ENCODE measurements at places on chromosomes 1 and 21.

DNA sequence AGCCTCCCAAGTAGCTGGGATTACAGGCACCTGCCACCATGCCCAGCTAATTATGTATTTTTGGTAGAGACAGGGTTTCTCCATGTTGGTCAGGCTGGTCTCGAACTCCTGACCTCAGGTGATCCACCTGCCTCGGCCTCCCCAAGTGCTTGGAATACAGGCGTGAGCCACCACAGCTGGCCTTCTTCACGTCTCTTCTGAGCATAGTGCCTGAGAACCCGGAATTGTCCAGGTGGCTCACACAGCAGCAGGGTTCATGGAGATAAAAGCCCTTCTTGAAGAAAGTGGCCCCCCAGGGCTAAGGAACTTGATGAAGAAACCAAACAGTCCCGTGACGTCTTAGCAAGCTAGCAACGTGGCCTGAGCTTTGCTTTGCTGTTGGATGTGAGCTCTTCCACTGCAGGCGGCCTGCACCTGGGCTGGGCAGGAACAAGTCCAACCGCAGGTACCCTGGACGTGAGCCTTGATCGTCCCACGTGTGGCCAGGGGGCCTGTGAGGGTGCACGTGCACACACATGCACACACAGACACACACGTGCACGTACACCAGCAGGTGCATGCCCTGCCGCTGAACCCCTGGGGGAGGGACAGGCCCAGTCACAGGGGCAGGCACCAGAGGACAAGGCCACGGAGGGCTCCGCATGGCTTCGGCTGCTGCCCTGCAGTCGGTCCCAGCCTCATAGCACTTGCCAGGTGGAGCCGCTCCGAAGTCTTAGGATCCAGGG is 23.4 kb upstream of the TRAPPC10 start:
- DNase-seq: no peak

- DNase-seq: no peak
Observed at GRCh38 chr1:230375147-230375546, 51.0 kb downstream of the PGBD5 start.

DNA sequence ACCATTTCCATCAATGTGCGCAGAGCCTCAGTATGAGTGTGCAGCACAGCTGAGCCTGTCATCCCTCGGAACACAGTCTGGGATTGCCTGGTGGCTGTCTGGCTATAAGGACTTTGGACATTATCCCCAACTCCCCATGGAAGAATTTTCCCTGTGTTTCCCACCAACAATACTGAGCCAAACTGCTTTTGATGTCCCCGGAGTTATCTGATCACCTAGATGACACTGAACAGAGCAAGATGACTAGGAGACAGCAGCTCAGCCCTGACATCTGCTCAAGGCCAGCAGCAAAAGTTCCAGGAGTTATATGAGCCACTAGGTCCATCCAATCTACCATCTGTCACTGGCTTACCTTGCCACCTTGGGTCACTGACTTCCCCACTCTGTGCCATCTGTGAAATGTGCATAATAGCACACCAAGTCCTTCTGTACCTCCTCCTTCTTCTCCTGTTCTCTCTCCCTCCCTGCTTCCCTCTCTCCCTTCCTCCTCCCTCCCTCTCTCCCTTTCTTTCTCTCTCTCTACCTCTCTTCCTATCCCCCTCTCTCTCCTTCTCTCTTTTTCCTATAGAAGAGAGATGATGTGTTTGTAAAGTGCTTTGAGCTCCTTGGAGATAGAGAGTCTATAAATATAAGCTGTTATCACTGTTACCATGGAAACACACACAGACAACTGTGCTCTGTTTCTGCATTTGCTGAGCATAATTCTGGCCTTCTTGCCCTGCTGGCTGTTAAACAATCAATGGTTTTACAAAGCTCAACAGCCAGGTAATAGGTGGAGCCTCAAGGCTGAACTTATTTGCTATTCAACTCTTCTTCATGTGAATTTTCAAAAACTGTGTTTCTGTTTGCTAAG is 19.7 kb upstream of the ATP1B1 start:
- DNase-seq: no peak

GRCh38 chr1:37092937-37093336 is 58.6 kb upstream of the GRIK3 start:
- no peak for DNase-seq

GRCh38 chr1:57724535-57724934 is 300.7 kb upstream of the DAB1 start:
- DNase-seq: no peak

DNA sequence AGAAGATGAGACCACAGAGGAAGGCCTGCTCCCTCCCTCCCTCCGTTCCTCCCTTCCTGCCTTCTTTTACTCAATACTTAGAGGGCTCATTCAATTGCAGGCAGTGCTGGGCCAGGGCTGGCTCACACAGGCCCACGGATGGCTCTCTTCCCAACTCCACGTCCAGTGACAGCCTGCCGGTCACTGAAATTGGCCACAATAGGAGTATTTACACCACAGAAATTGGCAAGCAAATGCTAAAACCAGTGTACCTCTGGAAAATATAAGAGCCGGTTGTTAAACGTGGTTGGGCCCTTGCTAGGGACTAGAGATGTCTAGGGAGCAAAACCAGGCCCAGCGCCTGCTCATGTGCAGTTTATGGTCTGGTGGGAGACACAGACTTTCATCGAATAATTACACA is 72.4 kb upstream of the TMEM51 start:
- no peak for DNase-seq

DNA sequence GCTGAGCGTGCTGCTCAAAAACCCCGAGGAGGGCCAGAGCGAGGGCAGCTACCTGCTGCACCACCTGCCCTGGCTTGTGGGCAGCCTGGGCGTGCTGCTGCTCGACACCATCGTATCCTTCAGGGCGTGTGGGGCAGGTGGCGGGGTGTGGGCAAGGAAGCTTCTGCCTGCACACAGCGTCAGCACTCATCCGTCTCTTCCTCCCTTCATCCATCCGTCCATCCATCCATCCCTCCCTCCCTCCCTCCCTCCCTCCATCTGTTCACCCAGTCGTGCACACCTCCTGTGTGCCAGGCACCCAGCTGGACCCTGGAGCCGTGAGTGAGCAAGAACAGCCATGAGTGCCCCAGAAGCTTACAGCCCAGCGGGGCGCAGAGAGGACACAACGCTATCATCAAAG is 15.2 kb downstream of the SLC66A1 start:
- DNase-seq: no peak

DNA sequence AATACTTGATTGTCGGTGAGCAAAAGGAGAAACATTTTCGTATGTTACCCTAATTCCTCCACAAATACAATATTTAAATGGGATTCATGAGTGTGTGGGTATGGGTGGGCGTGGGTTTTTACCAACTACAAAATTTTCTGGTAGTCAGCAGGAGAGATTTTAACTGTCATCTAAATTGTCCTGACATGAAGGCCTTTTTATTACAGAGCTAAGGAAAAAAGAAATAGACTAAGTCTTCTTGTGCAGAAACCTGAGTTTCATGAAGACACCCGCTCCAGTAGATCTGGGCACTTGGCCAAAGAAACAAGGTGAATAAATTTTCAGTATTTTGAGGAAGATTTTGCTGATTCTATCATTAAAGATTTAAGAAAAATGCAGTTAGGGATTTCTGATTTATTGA is 752 bp downstream of the RGS18 start:
- no peak for DNase-seq

DNA sequence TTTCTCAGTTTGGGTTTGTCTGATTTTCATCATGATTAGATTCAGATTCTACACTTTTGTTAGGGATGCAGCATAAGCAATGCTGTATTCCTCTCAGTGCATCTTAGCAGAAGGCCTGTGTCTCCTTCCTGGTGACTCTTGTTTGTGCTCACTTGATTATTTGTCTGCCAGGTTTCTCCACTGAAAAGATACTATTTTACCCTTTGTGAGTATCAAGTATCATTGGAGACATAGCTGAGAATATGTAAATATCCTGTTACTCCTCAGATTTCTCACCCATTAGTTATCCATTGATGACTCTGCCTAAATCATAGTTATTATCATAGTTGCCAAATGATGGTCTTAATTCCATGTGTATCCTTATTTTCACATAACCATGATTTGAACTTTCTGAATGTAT is 148.5 kb downstream of the POU2F1 start:
- no peak for DNase-seq

DNA sequence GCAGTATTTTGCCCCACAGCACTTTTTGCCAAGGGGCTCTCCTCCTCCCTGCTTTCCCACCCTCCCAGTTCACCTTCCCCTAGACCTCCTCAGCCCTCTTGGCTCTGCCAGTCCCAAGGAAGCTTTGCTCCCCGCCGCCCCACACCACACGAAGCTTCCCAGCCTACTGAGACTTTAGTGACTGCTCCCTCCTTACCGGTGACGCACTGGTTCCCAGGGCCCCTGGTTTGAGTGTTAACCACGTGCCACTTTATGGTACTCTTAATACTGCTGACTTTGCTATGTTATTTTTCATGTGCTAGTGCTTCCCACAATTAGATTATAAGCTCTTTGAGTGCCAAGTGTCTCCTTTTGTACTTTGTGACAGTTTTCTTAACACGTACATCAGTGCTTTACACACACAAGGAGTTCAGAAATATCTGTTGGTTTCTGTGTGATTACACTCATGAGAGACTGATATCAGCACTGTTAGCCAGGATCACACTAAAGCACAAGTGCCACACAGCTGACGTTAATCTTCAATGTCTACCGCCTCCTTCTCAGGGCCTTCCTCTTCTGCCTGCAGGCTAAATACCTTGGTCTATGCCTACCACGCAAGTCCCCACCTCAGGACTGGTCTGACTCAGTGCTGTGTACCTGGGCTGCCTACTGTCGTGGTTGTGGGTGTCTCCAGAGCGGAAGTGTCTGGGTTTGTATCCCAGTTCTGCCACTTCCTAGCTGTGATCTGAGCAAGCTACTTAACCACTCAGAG is 61.0 kb downstream of the DNTTIP2 start:
- peak; percentile 12 for DNase-seq

Data from stimulated activated CD8-positive, alpha-beta memory T cell treated with anti-CD3 and anti-CD28 coated beads, Interleukin-12 subunit alpha, Interleukin-12 subunit beta, amount 100 ng/mL, for 4 hours (primary cell).